Psoas muscle (tissue), 8 donors: ENCODE measurements at places on chromosomes 3 and 15.

DNA sequence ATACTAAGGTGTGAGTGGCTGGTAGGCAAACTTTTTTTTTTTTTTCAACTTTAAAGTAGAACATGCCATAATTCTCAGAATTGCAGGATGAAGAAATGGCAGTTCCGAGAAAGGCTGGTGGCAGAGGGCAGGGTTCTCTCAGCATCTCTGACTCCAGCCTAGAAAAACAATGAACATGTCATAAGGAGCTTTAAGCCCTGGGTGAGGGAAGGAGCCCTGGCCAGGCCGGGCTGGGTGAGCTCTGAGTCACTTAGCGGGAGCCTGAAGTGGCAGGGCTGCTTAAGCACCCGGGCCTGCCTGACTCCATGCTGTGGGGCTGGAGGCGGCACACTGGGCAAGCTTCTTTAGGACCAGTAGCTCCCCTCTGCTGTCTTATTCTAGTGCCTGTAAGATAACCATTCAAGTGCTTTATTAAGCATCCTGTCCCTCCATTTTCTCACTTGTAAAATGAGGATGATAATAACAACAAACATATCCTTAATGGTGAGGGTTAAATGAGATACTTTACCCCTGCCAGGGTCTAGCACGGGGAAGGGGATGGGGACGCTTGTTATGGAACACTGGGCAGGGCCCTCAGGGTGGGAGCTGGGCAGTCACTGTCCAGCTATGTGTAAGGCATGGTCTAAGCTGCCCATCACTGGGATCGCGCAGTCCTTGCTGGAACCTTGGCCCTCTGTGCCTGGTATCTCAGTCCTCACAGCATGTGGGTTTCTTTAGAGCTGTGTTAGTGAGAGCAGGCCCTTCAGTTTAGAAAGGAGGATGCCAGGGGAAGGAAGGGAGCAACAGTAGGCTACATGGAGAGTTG lies 18.4 kb downstream of the SMAD6 start:
- H3K4me1 ChIP-seq = no peaks in the 10 kb centered on the region
- H3K27ac ChIP-seq = no peak overlapping the region
- no peak for DNase-seq
- no peaks in the 10 kb centered on the region for H3K27me3 ChIP-seq
- no peaks in the 10 kb centered on the region for H3K36me3 ChIP-seq

- H3K27ac ChIP-seq = no peak overlapping the region
- peaks cover 11% of the 10 kb centered on the region for H3K4me1 ChIP-seq
- H3K27me3 ChIP-seq = no peaks in the 10 kb centered on the region
- H3K4me3 ChIP-seq = no peak overlapping the region
- no peaks in the 10 kb centered on the region for H3K36me3 ChIP-seq
These were observed 7.6 kb upstream of the GATA2 start for GRCh38 chr3:128500556-128500955.

DNA sequence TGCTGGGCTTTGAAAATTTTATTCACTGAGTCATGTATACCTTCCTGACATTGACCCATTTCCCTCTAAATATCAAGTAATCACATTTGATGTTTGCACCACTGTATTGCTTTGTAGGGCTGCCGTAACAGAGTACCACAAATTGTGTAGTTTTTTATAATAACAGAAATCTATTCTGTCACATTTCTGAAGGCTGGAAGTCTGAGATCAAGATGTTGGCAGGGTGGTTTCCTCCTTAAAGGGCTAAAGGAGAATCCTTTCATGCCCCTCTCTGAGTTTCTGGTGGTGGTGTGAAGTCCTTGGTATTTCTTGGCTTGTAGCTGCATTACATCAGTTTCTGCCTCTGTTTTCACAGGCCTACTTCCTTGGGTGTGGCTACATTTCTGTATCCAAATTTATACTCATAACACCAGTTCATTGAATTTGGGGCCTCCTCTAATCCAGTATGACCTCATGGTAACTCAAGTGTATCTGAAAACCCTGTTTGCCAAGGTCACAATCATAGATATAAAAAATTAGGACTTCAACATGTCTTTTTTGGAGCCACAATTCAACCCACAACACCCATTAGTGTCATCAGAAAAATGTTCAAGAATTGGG lies 29.1 kb upstream of the ST6GAL1 start:
- H3K27ac ChIP-seq = no peak overlapping the region
- H3K27me3 ChIP-seq = no peaks in the 10 kb centered on the region
- peaks cover 3% of the 10 kb centered on the region for H3K4me1 ChIP-seq
- no peak overlapping the region for H3K4me3 ChIP-seq
- DNase-seq = no peak

DNA sequence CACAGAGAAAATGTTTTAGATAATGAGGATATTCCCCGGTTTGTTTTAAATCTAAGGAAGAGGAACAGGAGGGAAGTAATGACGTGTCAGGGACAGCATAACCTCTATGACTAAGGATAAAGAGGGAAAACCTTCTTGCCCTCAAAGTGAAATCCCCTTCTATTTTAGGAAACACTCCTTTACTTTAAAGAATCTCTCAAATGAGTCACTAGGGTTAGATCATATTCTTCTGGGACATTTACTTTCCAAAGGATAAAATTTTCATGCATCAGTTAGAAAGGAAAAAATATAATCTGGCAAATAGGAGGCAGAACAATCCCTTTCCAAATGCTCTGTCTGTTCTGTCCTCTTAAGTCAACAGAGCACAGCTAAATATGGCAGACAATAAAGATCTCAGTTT lies 43.2 kb upstream of the UBE2E2 start:
- no peak overlapping the region for H3K4me3 ChIP-seq
- H3K27me3 ChIP-seq = no peaks in the 10 kb centered on the region
- H3K36me3 ChIP-seq = no peaks in the 10 kb centered on the region
- peaks cover 14% of the 10 kb centered on the region for H3K4me1 ChIP-seq

GRCh38 chr3:26840272-26840870 lies 217.8 kb downstream of the LRRC3B start:
- H3K27me3 ChIP-seq = no peaks in the 10 kb centered on the region
- no peak overlapping the region for H3K4me3 ChIP-seq
- H3K27ac ChIP-seq = no peak overlapping the region

DNA sequence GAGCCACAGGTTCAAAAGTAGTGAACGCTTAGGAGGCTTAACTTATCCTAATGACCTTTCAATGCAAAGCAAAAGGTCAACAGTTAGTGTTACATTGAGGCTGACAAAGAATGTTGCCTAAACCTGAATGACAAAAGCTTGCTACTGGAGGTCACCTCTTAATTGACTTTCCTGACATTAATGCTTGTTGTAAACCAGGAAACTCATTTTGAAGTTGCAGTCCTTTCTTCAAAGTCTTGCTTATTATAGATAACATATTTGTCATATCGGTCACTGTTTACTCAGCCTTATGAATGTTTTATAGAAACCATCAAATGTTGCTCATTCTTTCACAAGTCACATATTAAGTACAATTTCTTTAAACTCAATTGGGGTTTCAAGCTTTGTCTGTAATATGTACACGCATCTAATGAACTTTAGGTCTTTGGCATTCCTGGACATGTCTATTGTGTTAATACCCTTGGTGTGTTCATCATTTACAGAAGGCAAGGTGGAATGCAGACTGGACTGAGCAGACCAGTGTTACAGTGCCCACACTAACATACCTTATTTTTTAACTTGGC lies 488.2 kb upstream of the NECTIN3 start:
- DNase-seq = no peak
- no peaks in the 10 kb centered on the region for H3K4me1 ChIP-seq
- H3K27ac ChIP-seq = no peak overlapping the region
- H3K4me3 ChIP-seq = no peak overlapping the region
- no peaks in the 10 kb centered on the region for H3K27me3 ChIP-seq
- H3K36me3 ChIP-seq = no peaks in the 10 kb centered on the region

GRCh38 chr3:18585004-18585968 lies 160.1 kb upstream of the SATB1 start:
- no peak overlapping the region for H3K27ac ChIP-seq
- DNase-seq = no peak
- no peaks in the 10 kb centered on the region for H3K27me3 ChIP-seq

DNA sequence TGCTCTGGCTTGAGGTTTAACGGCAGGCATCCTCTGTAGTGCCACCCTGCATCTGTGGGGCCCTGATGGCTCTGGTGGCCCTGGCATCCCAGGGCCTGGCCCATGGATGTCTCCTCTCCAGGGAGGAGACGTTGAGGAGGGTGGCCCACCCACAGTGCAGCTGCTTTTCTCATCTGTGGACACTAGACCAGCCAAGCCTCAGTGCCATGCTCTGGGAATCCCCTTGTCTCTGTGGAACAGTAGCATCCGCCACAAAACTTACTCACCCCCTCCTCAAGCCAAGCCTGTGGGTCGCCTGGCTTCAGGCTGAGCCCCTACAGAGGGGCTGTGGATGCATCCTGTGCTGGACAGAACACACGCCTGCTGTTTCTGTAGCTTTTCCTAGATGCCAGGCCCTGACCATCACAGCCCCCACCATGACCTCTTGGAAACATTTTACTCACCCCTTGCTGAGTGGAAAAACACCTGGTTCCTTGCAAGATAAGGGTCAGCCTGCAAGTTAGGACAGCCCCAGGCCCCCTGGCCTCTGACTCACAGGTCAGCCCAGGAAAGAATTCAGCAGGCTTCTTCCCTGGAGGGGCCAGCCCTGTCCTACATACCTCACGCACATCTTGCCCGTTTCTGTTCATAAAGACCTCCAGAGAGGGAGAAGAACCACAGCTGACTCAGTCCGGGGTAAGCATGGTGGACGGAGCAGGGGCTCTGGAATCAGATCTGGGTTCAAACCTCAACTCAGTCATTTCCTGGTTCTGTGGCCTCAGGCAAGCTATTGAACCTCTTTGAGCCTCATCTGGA lies 19.0 kb downstream of the PAK6 start:
- no peak for DNase-seq
- no peaks in the 10 kb centered on the region for H3K36me3 ChIP-seq
- no peak overlapping the region for H3K27ac ChIP-seq
- peaks cover 6% of the 10 kb centered on the region for H3K4me1 ChIP-seq

GRCh38 chr3:61358364-61358763 lies 107.1 kb upstream of the FHIT start:
- H3K27ac ChIP-seq = no peak overlapping the region
- H3K4me3 ChIP-seq = no peak overlapping the region
- peaks cover 4% of the 10 kb centered on the region for H3K4me1 ChIP-seq
- H3K27me3 ChIP-seq = no peaks in the 10 kb centered on the region
- no peaks in the 10 kb centered on the region for H3K36me3 ChIP-seq
- peak; percentile 77 for DNase-seq

DNA sequence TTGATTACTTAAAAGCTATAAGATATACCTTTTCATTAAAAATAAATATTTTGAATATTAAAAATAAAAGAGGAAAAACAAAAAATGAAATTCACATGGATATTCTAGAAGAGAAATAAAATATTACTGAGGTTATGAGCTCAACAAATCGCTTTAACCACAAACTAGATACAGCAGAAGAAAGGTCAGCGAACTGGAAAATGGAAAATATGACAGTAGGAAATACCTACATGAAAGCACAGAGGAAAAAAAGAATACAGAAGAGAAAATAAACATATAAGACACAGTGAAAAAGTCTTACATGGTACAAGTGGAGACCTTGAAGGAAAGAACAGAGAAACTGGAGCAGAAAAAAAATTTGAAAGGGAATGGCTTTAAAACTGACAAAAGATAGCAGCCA lies 33.2 kb downstream of the SCAPER start:
- no peak for DNase-seq
- peaks cover 1% of the 10 kb centered on the region for H3K4me1 ChIP-seq
- H3K27me3 ChIP-seq = no peaks in the 10 kb centered on the region
- H3K27ac ChIP-seq = no peak overlapping the region
- no peak overlapping the region for H3K4me3 ChIP-seq
- no peaks in the 10 kb centered on the region for H3K36me3 ChIP-seq

GRCh38 chr3:191593486-191593885 lies 132.5 kb downstream of the PYDC2 start:
- DNase-seq = no peak
- no peaks in the 10 kb centered on the region for H3K36me3 ChIP-seq
- H3K4me3 ChIP-seq = no peak overlapping the region
- H3K4me1 ChIP-seq = no peaks in the 10 kb centered on the region

DNA sequence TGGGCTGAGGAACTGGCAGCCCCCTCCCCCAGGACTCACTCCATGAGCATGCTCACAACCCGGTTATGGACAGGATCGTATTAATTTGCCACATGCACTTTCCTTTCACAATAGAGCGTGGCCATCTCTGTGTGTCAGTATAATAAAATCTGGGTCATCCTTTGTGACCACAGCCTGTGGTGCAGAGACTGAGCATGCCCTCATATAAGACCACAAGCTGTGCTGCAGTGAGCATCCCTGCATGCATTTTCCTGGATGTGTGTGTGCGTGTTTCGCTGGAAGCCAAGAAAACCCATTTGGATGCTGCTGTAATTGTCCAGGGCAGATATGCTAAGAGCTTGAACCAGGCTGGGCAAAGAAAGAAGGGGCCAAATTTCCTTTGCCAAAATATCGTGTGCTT lies 39.7 kb downstream of the CYP11A1 start:
- no peaks in the 10 kb centered on the region for H3K36me3 ChIP-seq
- no peaks in the 10 kb centered on the region for H3K4me1 ChIP-seq
- H3K4me3 ChIP-seq = no peak overlapping the region
- H3K27me3 ChIP-seq = no peaks in the 10 kb centered on the region
- DNase-seq = no peak

- H3K4me3 ChIP-seq = no peak overlapping the region
- DNase-seq = no peak
- H3K27me3 ChIP-seq = no peaks in the 10 kb centered on the region
- H3K27ac ChIP-seq = peak overlapping the region; percentile 85
These were observed 131.0 kb upstream of the UMPS start for GRCh38 chr3:124599147-124599765.

DNA sequence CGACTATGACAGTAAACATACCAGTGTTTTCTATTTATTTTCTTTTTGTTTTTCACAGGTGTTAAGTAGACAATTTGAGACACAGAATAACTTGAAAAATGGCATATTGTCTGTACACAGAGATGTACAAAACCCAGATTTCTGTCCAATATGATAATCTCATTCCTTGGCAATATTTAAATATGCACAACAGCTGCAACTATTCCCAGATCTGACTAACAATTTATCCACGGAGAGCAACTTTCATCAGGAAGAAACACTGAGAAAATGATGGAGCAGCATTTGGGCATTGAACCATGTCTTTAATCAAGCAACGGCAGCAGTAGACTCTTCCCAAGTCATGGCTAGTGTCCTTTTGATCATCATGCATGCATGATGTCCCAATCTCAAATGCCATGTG lies 452.6 kb downstream of the ZPLD1 start:
- DNase-seq = no peak
- no peaks in the 10 kb centered on the region for H3K4me1 ChIP-seq
- H3K4me3 ChIP-seq = no peak overlapping the region
- H3K27ac ChIP-seq = no peak overlapping the region
- no peaks in the 10 kb centered on the region for H3K36me3 ChIP-seq
